Effector CD4-positive, alpha-beta T cell (primary cell): ENCODE measurements at places on chromosomes 4 and X.

DNA sequence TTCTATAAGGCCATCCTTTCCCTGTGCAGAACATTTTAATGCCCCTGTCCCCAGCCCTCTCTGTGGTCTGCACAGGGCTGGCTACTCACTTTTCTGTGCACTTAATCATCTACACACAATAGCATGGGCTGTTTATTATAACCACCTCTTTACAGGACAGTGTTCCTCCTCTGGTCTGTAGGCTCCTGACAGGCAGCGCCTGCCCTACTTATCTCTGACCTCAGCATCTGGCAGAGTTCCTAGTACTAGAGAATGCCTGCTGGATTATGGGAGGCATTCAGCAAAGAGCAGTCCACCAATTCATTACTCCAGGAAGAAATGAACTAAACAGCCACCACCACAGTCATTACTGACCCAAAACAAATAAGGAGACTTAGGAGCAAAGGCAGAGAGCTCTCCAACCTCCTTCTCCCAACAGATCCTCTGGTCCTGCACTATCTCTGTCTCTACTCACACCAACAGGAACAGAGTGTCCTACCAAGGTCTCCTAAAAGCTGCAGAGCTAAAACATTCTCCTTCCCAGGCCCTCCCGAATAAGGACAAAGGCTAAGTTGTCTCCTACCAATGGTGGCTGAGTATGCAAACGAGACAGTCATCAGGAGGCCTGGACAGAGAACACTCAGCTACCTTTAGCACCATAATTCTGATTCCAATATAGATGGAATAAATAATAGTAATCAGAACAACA lies 279.2 kb downstream of the QDPR start:
- no peak for DNase-seq

GRCh38 chr4:139950568-139950967 lies 203.4 kb downstream of the MAML3 start:
- DNase-seq, result no peak

DNA sequence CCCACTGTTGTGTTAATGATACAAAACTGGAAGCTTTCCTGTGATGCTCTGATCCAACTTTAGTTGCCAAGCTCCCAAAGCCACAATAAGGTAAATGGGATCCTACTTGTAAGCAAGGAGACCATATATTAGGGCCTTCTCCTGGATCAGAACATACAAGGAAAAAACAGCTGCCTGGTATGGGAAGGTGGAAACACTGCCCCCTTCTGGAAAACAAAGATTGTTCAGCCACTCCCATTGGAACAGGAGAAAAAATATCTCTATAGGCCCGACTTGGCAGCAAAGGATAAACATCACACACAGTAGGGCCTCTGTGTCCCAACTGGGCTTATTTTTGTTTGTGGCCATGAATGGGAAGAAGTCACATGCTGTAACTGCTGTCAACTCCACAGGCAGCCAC lies 166.5 kb downstream of the TBX22 start:
- no peak for DNase-seq

GRCh38 chrX:30653415-30654131 lies at the start of gene GK:
Gene GK, plus strand, starts transcription at chrX:30653423. Its CDS starts 115 bp downstream, at chrX:30653538.
- no peak for DNase-seq

GRCh38 chr4:118400356-118400755 lies 47.6 kb upstream of the PRSS12 start:
- no peak for DNase-seq

DNA sequence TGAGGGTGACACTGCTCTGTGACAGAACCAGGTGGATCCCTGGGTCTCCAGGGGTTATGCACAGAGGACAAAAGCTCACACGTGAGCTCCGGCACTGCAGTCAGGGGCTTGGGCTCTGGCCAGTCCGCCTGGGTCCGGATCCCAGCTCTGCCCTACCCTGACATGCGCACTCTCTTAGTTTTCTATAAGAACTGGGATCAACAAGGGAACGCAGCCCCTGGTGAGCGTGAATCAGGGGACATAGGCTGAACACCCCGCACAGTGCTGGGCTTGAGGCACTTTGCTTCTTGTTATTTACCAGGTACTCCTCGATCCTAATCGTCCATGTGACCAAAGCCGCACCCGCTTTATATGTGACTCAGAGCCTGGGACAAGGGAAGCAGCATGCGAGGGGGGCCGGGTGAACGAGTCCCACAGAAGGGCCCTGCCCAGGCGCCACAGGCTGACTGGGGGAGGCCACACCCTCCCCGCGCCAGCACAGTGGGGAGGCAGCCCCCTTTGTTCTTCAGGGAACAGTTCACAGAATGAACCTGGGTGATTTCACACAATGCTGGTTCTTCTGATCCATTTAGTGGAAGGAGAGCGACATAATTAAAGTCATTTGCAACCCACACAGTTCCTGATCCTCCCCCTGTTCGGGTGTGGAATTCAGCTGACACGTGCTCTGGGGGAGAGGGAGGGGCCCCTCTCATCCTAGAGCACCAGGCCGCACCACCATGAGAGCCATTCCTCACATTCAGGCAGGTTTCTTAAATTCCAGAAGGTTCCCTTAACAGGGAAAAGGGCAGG lies 55.5 kb downstream of the WFS1 start:
- DNase-seq, result no peak

- no peak for DNase-seq
These were observed 111.7 kb downstream of the AMER1 start for GRCh38 chrX:64093761-64094160.

DNA sequence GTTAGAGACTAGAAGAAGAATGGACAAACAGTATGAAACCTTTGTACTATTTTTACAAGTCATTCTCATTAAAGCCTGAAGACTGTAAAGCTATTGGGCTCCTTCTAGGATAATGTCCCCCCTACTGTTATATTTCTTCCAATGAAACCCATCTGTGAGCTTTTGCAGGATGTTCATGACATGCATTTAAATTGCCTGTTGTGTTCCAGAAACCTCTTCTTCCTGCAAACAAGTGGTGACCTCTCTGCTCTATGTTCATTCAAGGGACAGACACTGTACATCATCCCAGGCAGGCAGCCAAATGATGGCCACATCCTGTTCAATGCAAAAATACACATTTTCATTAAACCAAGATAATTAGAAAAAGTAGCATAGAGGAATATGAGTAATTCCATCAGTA lies 128.0 kb downstream of the C4orf33 start:
- DNase-seq, result no peak

DNA sequence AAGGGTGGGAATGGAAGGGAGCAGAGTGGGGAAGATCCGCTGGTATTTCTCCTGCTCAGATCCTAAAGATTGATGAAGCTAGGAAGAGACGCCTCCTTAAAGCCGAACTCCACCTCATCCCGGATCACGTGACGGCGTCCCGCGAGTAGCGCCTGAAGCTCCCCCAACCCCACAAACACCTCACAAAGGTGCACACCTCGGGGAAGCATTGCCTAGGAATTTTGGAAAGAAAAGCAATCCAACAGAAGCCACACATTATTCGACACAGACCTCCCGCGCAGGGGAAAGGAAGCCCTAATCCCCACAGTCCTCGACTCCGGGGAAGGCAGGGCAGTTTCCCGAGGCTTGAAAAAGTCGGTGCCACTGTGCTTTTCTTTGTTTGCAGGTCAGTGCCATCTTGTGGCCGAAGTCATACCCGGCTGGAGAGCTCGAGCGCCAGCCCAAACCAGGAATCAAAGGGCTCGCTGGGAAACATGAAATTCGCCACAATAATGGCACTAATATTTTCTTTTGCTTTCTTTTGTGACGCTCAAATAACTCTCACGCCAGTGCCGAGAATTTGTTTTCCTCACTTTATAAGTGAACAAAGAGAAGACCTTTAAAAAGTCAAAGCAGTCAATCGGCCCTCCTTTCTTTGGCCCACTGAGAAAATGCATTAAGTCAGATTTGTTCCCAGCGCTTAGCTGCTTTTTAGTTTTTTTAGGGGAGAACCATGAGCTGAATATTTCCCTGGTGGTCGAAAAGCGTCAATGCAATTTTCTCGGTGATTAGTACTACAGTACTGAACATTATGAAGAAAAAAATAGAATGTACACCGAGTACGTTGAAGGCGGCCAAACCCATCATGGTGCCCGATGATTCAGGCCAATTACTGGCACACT lies at the start of gene NPY1R:
NPY1R (minus strand) TSS at position 71 of the 881 bp plus-strand sequence. CDS start 6,042 bp downstream, outside the sequence.
- no peak for DNase-seq

GRCh38 chrX:70022616-70023015 lies 27.1 kb downstream of the AWAT2 start:
- no peak for DNase-seq

- DNase-seq, result peak; percentile 41
These were observed 75.0 kb downstream of the PTTG2 start for GRCh38 chr4:38034986-38035882.

GRCh38 chr4:183097231-183098018 lies 1.6 kb upstream of the WWC2 start:
- no peak for DNase-seq

DNA sequence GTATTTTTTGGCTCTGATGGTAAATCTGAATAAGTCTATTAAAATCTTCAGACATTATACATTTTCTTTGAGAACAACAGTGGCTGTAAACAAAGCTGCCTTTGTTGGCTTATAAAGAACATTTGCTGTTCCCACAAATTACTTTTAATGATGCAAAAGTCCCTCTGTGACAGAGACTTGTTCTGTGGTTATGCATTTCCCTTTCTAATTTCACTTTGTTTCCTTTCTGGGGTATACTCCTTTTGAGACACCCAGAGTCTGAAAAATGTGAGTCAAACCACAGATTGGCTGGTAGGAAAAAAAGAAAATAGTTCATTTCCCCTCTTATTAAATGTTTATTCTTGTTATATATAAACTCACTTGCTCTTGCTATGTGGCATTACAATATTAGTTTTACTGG lies 402.4 kb downstream of the PACRGL start:
- no peak for DNase-seq

- peak; percentile 43 for DNase-seq
These were observed at the start of gene BEX5 for GRCh38 chrX:102155806-102156179. Gene BEX5, minus strand, starts transcription at chrX:102155977. Its CDS starts 1,712 bp downstream, at chrX:102154265.

DNA sequence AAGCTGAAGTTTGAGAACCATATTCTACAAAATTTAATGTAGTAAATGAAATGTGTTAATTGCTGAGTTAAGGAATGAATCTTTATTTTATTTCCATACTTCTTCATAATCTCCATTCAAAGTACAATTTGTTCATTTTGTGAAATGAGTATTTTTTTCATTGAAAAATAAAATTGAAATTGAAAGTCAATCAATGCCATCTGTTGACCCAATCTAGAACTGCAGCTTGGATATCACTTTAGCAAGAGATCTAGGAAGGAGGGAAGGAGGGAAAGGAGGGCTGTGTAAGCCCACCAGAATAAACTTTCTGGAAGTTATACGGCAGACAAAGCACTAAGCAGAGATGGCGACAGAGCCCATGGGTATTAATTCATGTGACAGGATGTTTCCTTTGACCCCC lies 128.4 kb downstream of the ZMAT1 start:
- no peak for DNase-seq

GRCh38 chr4:123623611-123624010 lies 227.0 kb downstream of the SPRY1 start:
- DNase-seq, result no peak

- no peak for DNase-seq
These were observed 1.5 kb upstream of the ARHGAP4 start for GRCh38 chrX:153927672-153927921.

DNA sequence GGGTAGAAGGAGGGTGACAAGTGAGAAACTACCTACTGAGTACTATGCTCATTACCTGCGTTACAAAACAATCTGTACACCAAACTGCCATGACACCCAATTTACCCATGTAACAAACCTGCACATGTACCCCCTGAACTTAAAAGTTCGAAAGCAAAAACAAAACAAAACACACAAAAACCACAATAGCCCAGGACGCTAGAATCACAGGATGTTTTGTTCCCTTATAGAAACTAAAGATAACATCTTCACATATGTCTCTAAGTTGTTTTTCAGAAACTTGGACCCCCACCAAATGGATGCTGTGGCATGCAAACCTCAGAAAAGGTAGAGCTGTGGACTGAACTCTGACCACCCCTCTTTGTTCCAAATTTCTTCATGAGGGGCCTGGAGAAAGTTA lies 25.2 kb upstream of the PNMA5 start:
- no peak for DNase-seq

DNA sequence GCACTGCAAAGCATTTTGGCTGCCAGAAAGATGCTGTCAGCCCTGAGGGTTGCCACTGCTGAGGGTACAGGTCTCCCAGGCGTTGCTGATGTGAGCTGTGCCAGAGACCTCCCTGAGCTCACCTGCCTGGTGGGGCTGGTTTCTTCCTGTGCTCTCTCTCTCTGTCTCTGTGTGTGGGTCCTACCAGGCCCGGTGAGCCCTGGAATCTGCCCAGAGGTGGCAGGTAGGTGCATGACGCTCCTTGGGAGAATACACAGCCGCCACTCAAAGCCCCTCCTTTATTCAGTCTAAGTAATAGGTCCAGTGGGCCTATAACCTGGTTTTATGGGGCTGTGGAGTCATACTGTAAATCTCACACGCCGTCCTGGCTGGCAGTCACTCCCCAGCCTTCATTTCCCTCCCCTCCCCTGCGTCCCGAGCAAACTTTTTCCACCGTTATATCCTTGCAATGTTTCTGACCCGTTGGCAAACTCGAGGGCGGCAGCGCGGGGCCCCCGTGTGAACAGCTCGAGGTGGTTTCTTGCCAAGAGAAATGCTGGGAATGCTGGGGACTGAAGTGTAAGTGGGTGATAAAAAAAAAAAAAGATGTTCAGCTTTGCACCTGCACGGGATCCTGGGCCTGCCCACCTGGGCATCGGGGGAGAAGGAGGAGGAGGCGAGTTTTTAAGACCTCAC lies 245.9 kb downstream of the CRLF2 start:
- DNase-seq, result no peak

GRCh38 chr4:41957634-41958033 lies 22.4 kb downstream of the TMEM33 start:
- no peak for DNase-seq

DNA sequence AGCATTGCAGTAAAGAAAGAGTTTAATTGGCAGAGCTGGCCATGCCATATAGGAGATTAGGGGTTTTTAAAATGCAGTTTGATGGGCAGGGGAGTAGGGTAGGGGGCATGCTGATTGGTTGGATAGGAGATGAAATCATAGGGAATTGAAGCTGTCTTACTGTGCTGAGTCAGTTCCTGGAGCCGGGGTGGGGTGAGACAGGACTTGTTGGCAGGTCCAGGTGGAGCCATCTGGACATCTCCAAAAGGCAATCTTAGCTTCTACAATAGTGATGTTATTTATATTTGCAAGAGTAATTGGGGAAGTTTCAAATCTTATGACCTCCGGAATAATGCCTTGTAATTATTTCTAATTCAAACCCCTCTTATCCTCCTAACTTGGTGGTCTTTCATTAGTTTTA lies 32.4 kb upstream of the PGM2 start:
- DNase-seq, result no peak

GRCh38 chr4:15870079-15870478 lies 68.5 kb downstream of the FGFBP1 start:
- DNase-seq, result no peak

DNA sequence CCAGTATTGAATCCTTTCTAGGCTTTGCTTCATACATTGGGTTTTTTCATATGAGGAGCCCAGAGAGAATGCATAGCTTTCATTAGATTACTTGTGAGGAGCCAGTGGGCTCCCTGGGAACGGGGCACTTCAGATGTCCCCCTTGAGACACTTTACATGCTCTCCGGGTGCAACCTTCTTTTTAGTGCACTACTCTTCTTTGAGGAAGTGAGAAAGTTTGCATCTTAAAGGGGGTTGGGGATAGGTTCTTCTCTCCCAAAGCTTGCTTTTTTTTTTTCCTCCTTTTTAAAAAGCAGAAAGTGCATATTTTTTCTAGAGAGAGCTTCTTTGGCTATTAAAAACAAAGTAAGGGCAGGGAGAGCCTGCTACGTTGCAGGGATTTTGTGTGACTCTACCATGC lies 4.3 kb downstream of the HADH start:
- no peak for DNase-seq

- no peak for DNase-seq
These were observed 20.4 kb downstream of the EREG start for GRCh38 chr4:74385386-74385785.
